ENCODE measurements at places on chromosomes 7 and 10. TPM values are rescaled to one million over a fixed set of nuclear protein-coding genes. Genes with fewer than 3 reads are reported as not detected.
A peak's percentile ranks its signal among the peaks of the same experiment; 100 is the strongest.

Gene EIF5AL1
- not detected for total RNA-seq

DNA sequence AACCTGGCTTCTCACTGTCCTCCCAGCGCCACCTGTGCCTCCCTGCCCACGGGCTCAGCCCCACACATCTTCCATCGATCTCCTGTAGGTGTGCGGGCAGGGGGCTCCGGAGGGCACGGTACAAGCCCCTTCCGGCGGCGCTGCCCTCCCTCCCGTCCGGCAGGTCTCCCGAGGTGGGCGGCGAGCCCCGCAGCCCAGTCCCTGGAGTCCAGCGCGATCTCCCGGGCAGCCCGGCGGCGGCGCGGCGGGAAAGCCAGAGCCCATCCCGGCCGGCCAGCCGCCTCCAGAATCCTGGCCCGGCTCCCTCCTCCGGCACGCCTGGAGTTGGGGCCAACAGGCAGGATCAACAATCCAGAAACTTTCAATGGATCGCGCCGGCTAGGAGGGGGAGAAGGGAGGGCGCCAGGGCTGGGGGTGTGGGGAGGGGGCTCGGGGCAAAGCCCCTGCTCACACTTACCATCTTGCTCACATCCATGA lies 100.1 kb downstream of the HIP1 start:
- H3K36me3 ChIP-seq: no peaks in the 10 kb centered on the region
- no peak for DNase-seq
- no peak overlapping the region for H3K27ac ChIP-seq
- peak overlapping the region; percentile 15 for H3K4me3 ChIP-seq

Gene ANLN
- total RNA-seq: 1.5 TPM

Gene DGKI
- not detected for total RNA-seq

DNA sequence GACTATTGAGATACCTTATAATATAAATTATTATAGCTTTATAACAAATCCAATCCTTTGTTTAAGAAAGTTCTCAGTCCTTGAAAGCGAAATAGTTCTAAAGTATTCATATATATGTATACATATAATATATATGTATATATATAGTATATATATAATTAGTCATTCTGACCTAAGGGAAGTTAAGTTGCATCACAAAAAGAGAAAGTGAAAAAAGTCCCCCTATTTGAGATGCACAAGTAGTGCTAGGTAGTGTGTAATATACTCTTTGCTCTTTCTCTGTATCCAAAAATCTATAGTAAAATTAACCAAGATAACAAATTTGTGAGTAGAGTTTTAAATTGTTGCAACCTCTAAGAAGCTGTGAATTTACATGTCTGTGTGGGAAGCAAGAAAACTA lies 13.3 kb upstream of the IFIT1B start:
- no peaks in the 10 kb centered on the region for H3K36me3 ChIP-seq
- H3K4me3 ChIP-seq: no peak overlapping the region
- H3K27ac ChIP-seq: no peak overlapping the region
- no peak for DNase-seq
- H3K4me1 ChIP-seq: peaks cover 8% of the 10 kb centered on the region
- H3K27me3 ChIP-seq: no peaks in the 10 kb centered on the region

DNA sequence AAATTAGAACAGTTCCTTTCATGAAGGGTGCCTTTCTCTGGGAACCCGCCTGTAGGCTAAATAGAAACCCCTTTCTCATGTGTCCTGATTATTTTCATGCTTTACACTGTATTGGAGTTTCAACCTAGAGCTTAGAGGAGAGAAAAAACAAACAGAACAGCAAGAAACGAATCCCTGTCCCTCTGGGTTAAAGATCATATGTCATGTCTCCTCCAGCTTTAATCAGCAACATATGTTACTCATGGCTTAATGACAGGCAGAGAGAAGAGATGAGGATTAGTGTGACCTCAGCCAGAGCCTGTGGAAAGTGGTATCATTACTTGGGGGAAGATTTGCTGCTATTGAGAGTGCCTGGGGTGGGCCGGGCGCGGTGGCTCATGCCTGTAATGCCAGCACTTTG lies 32.1 kb downstream of the CRCP start:
- peaks cover 26% of the 10 kb centered on the region for H3K4me1 ChIP-seq
- H3K36me3 ChIP-seq: peaks cover 21% of the 10 kb centered on the region
- H3K27ac ChIP-seq: no peak overlapping the region
- no peak overlapping the region for H3K4me3 ChIP-seq

All from T-cell (primary cell).